Daoy (cell line): ENCODE measurements at places on chromosomes 16 and 17. TPM values are rescaled to one million over a fixed set of nuclear protein-coding genes. Genes with fewer than 3 reads are reported as not detected.

GRCh38 chr16:11105038-11105903 is 150.7 kb downstream of the SOCS1 start:
- DNase-seq = peak; percentile 64

GRCh38 chr17:9636501-9636900 is 8.8 kb upstream of the USP43 start:
- DNase-seq = no peak

GRCh38 chr16:78277321-78278055 is 178.0 kb downstream of the WWOX start:
- no peak for DNase-seq

GRCh38 chr17:30299000-30299399 is 7.3 kb upstream of the BLMH start:
- DNase-seq = no peak

Gene ACE
- total RNA-seq = 0.29 TPM in 1 of 2 replicates, not detected in the other

- DNase-seq = no peak
Measured at GRCh38 chr16:85026703-85027102, 892 bp upstream of the KIAA0513 start.

Gene VTN
- not detected in 2 replicates for total RNA-seq

DNA sequence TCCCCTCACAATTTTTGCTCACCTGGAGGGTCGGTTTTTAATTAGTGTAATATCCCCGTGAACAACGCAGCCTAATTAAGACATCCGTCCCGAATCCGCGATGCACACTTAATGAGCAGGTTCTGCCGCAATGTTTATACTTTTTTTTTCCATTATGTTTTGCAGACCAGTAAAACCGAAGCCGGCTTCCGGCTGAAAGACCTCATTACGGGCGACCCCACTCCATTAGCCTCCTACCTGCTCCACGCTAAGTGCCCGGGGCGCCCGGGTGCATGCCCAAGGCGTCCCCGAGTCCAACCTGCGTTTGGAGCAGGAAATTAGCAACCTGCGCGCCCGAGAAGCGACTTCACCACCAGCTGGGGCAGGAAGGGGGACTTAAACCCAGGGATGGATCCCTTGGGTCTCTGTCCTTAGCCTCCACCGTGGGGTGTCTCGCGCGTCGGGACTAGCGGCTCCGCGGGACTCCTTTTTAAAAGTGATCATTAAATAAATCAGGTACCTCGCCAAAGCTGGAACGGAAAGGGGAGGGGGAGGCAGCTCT is 1.7 kb downstream of the RBFOX3 start:
- no peak for DNase-seq

- no peak for DNase-seq
Measured at GRCh38 chr17:29847527-29848400, 82.3 kb downstream of the SSH2 start.

DNA sequence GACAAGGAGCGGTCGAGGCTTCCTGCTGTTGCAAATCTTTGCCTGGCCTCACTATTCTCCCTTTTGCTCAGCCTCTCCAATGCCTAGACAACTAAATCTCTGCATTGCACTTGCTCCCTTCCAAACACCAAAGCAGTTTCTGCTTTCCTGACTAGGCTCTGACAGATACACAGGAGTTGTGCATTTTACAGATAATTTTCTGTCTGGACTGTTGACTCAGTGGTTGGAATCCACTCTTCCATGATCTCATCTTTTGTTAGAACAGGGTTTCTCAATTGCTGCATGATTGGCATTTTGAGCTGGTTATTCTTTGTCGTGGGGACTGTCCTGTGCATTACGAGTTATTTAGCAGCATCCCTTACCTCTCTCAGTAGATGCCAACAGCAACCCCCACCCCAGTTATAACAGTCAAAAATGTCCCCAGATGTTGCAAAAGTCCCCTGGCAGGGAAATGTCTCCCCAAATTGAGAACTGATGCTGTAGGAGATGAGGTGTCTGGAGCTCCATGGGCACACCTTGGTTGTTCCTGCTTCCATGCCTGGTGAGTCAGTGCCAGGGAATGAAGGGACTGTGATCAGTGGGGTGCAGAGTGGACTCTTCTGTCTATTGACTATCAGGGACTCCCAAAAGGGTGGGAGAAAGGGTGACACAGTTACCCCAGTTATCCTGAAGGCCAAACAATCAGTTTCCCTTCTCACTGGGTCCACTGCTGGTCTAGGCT is 557.4 kb upstream of the PSMD7 start:
- no peak for DNase-seq

Gene SP6
- 0.06 and 0.23 TPM in 2 replicates for total RNA-seq

Gene KLHL10
- 0.74 TPM in 1 of 2 replicates, not detected in the other for total RNA-seq

GRCh38 chr17:47810200-47810821 is 11.3 kb downstream of the OSBPL7 start:
- peak; percentile 80 for DNase-seq

DNA sequence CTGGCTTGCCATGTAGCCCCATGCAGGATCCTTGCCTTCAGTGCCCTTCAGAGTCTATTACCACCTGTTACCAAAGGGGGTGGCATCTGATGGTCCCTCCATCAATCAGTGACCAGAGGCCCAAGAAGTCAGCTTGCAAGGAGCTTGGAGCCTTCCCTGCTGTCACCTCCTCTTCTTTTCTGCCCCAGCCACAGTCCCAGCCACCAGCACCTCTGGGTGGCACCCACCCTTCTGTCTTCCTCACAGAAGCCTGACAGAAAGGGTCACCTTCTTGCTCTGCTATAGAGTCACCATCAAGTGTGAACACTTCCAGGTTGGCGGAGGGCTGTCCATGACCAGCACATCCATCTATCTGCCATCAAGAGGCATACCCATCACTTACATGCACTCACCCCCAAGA is 203.2 kb downstream of the SALL1 start:
- DNase-seq = no peak

DNA sequence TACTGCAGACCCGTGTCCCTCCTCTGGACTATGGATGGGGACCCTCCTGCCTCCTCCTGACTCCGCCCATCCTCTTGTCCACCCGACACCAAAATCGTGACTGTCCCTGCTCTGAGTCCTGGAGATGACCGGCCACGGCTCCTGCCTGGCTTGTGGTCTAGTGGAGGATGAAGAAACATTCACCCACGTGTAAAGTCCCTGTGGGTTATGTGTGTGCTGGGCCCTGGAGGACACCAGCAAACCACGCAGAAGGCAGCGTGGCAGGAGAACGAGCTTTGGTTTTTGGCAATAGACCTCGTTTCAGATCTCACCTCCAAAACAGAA is 11.9 kb downstream of the SPNS2 start:
- no peak for DNase-seq

Gene DPEP2
- total RNA-seq = not detected in 2 replicates

Gene LRRC75A
- 0.97 and 2.6 TPM in 2 replicates for total RNA-seq

Gene PPP1R27
- not detected in 2 replicates for total RNA-seq

DNA sequence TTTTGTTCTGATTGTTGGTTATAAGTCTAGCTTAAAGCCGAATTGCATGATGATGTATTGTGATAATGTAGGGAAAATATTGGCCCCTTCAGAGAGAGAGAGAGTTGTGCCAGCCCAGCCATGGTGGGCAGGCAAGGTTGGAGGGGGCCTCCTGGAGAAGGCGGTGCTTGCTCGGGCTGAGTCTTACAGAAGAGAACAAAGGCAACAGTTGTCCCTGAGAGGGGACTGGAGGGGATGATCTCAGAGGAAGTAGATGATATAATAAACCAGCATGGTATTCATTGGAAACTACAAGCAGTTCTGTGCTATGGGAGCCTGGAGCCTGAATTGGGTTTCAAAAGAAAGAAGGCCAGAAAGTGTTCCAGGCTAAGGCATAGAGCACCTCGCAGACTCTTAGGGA is 173.8 kb downstream of the RPTOR start:
- no peak for DNase-seq

DNA sequence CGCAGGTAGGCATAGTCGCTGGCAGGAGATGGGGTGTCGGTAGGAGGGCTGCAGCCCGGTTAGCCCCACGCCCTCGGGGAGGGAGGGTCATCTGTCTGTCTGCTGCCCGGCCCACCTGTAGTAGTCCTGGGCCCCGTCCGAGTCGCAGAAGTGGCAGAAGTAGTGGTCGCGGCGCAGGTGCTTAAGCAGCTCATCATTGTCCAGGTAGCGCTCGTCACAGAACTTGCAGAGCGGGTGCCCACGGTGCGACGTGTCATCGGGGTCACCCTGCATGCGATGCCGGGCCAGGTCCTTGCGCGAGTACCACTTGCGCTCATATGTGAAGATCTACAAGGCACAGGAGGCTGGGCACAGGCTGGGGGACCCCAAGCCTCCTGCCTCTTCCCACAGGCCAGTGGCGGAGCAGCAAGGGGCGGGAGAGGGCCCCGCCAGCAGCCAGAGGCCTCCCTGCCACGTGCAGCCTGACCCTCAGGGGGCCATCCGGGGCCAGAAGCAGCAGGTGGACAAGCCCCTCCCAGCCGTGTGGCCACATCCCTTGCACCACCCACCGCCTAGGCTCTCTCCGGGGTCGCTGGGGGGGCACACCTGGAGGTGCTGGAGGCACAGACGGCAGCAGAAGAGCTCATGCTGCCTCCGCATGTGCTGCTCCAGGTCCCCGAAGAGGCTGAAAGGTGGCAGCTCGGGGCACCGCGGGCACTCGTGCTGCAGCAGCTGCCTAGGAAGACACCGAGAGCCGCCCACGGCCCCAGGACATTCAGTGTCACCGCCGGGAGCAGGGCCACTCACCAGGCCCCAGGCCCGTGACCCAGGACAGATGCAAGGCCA is 7.0 kb downstream of the ZNF598 start:
- DNase-seq = no peak

- no peak for DNase-seq
Measured at GRCh38 chr16:56884026-56884582, 19.1 kb downstream of the SLC12A3 start.

Gene PTRH2
- total RNA-seq = 28.3 and 39.1 TPM in 2 replicates

Gene STAC2
- total RNA-seq = 0.06 TPM in 1 of 2 replicates, not detected in the other

Gene HAS3
- total RNA-seq = 0.09 and 1.5 TPM in 2 replicates

GRCh38 chr17:72145962-72146361 is 25.1 kb downstream of the SOX9 start:
- DNase-seq = peak; percentile 23

GRCh38 chr16:19225651-19226050 is 57.6 kb downstream of the SYT17 start:
- no peak for DNase-seq

Gene SMCR8
- total RNA-seq = 8.5 TPM in 2 replicates

Gene TEX19
- not detected in 2 replicates for total RNA-seq

GRCh38 chr17:65586899-65587298 is 25.5 kb upstream of the AXIN2 start:
- DNase-seq = no peak

DNA sequence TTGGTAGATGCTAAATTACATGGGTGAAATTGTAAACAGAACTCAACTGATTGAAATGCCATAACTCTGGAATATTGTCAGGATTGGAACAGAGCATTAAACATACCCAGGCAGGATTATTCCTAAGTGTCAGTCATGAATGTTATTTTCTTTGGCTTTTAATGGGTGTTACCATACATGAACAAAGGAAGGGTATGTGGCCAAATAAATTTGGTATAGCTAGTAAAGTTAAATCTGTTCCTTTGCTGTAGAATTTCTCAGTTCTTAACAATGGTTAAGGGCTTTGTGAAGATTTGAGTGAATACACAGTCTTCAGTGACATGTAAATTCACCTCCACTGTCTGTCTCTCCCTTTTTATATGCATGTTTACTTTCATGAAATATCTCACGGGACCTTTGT is 679.5 kb upstream of the CDH8 start:
- DNase-seq = no peak

Gene NPIPA3
- 0.24 TPM in 1 of 2 replicates, not detected in the other for total RNA-seq
